ENCODE measurements at places on chromosomes 7 and 10.

DNA sequence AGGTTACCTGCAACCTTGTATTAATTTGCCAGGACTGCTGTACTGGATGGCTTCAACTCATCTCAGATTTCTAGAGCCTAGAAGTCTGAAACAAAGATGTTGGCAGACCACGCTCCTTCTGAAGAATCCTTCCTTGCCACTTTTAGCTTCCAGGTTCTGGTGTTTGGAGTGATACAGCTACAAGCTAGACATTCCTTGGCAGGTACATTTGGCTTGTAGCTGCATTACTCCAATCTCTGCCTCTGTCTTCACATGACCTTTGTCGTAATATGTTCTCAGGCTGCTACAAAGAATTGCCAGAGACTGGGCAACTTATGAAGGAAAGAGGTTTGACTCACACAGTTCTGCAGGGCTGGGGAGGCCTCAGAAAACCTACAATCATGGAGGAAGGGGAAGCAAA lies 146.3 kb downstream of the GALNT17 start:
- no peak for DNase-seq

- no peak for DNase-seq
Observed at GRCh38 chr7:142248-142941, 50.0 kb upstream of the FAM20C start.

- DNase-seq: no peak
Observed at GRCh38 chr7:158537516-158537882, 50.1 kb downstream of the PTPRN2 start.

DNA sequence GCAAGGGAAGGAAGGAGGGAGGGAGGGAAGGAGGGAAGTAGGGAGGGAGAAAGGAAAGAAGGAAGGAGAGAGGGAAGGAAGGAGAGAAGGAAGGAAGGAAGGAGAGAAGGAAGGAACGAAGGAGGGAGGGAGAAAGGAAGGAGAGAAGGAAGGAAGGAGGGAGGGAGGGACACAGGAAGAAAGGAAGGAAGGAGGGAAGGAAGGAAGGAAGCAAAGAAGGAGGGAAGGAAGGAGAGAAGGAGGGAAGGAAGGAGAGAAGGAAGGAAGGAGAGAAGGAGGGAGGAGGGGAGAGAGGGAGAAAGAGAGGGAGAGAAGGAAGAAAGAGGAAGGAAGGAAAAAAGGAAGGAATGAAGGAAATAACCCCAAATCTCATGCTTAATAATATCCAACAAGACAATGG lies 630.6 kb downstream of the GRID1 start:
- no peak for DNase-seq

- no peak for DNase-seq
Observed at GRCh38 chr10:72542396-72542815, 83.5 kb downstream of the MICU1 start.

DNA sequence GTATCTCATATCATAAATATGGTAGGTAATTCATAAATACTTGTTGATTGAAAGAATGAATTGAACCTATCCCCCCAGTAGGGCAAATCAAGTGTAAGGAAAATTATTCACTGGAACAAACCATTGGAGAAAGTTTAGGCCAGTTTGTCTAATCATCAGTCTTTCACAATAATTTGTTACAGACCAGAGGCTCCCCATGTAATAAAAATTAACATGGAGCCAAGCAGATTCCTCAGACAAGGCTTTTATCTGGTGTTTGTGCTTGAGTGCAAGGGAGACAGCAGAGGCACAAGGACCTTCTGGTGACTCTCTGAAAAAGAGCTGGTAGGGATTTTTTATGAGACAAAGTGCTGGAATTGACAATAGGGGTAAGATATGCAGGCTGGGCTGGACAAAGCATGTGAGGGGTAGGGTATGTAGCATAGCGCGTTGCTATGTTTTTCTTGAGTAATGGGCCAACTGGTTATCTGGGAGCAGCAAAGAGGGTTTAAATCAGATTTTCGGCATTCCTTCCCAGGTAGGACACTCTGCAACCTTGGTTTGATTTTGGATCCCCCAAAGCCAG lies 7.8 kb upstream of the PANK1 start:
- no peak for DNase-seq

- DNase-seq: no peak
Observed at GRCh38 chr10:6202098-6202683, 541 bp upstream of the PFKFB3 start.

Measured in esophagus squamous epithelium (tissue), 5 donors.